Breast epithelium (tissue), 4 donors: ENCODE measurements at places on chromosomes 6 and 20.

GRCh38 chr6:53441035-53441493 is 92.3 kb upstream of the ELOVL5 start:
- DNase-seq = no peak

- no peak for DNase-seq
These were observed 101.1 kb downstream of the ISM1 start for GRCh38 chr20:13322198-13322597.

DNA sequence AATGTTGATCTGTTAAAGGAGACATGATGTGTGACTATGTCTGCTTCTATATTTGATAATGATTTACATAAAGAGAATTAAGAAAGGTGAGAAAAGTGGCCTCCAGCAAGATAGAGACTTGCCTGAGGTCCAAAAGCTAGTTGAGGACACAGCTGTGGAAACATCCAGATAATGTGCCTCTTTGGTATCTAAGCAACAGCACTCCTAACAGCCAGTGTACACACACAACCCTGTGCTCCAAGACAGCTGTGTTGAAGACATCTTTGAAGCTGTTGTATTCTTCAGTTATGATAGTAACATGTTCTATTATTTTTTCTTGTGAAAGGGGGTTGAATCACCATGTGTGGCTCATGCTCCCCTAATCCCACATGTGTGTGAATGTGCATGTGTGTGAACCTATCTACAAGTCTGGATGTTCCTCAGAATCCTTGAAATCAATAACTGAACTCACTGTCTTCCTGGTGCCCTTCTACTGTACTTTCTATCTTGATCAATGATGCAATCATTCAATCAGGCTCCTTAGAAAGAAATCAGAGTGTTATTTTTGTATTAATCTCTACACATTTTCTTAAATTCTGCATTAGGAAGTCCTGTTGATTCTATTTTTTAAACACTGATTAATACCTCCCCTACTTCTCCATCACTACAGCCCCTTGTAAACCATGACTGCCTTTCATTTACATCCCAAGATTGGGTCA is 116.7 kb upstream of the SSTR4 start:
- no peak for DNase-seq

DNA sequence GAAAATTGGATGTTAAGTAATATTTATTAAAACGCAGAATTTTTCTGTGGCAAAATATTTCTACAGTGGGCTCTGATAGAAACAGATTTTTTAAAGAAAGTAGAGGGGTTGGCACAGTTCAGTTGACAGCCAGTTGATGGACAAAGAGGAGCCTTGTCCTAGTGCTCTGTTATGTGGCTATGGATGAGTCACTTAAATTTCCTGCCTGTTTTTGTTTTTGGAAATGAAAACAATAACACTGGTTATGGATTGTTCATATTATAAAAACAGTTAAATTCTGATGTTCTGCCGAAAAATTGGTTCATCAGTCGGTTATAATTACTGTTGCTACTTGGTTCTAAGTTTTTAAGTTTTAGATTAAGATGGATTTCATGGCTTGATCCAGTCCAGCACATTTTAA is 42.8 kb downstream of the MYO6 start:
- no peak for DNase-seq

DNA sequence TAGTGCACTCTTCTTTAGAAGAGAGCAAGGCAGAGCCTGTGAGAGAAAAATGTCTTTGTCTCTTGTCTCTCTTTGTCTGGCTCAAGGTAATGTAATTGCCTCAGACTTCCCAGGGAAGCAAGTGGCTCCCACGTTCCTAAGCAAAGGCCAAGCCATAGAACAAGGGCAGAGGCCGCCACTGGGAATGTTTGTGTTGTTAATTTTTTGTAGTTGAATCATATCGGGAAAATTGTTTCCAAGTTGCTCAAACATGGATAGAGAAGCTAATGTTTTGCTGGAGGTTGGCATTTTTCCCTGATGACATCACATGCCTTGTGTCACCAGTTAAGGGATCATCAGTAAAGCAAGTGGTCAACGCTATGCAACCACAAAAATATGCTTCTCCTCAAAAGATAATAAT is 211.5 kb upstream of the FOXA2 start:
- no peak for DNase-seq

DNA sequence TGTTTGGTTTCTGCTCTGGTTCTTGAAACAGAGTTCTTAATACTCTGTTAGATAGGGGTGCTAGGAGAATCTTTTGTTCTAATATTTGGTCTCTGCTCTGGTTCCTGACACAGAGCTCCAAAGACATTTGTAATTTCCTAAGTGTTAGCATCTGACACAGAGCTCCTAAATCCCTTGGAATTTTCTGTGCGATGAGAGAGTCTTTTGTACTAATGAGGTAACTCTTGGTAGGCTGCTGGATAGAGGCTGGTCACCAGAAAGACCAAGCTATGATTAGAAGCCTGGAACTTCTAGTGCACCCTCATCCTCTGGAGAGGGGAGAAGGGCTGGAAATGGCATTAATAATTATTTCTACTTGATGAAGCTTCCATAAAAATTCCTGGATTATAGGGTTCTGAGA is 7.7 kb upstream of the CD109 start:
- no peak for DNase-seq

GRCh38 chr6:71645299-71645698 is 241.1 kb upstream of the RIMS1 start:
- no peak for DNase-seq

DNA sequence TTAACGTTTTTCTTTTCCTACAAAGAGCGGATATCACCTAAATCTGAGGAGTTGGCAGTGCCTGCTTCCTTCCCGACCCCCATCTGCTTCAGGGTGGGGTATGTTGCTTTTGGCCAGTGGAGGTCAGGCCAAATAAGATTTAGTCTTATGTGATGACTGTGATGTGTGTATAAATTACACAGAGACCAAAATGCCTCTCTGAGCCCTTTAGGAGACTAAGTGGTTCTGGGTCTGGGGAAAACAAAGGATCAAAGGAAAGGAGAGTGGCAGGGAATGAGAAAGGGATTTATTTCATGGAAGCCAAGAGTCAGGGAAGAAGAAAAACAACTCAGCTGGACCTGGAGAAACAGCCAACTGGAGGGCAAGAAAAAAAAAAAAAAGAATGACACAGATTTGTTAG is 39.1 kb upstream of the TBC1D7 start:
- DNase-seq = no peak

GRCh38 chr6:124968401-124968800 is 6.2 kb downstream of the RNF217 start:
- no peak for DNase-seq

DNA sequence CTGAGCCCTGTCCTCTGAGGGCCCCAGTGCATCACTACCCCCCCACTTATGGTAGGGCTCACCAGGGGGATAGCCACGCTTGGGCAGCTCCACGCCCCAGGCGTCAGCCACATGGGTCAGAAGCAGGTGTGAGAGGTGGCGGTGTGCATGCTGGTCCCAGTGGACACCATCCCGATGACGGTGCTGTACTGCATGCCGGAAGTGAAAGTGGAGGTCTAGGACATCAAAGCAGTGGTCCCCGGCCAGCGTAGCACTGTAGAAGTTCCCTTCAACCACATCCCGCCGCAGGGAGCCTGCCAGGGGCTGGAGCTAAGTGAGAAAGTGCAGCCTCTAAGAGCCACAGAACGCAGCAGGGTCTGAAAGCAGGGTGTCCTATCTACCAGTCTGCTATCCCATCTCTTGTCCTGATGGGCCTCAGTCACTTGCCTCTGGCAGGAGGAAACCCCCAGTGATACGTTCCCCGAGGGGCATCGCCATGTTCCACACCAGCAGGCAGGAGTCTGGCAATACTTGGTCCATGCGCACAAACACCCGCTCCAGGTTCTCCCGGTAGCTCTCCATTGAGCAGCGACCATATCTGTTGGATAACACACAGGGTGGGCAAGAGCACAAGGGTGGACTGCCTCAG is 2.2 kb downstream of the PCED1A start:
- DNase-seq = no peak

GRCh38 chr6:104995989-104996617 is 39.2 kb downstream of the LIN28B start:
- DNase-seq = no peak

DNA sequence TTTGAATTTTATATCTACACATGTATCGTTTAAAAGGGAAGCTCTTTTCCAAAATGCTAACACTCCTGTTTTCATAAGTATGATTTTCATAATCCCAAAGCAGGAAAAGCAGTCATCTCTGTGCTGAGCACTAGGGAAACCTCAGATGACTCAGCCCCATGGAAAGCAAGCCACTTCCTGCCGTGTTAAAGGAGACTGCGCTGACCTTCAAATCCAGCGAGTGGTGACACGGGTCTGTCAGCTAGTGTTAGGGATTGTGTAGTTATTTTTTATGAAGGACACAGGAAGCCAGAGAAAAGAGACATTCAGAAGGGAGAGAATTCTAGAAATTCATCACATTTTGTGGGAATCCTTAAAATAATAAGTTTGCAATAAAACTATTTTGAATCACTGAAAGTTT is 57.0 kb upstream of the CD93 start:
- DNase-seq = no peak

DNA sequence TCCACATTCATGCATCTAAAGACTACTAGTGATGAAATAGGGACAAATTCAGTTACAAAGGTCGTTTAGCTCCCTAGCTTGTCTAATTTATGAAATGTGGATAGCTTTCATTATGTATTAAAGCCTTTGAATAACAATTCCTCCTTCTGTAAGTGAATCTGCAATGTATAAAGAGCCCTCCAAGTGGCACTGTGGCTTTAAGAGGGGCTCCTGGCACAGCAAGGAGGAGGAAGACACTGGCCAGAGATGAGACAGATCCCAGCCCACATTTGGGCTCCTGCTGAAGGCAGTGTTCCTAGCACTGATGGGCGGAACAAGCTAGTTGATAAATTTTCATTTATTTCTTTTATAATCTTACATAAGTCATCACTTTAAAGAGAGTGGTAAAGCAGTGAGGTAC is 17.6 kb upstream of the FUCA2 start:
- no peak for DNase-seq

GRCh38 chr6:125480146-125480545 is 178.4 kb upstream of the HDDC2 start:
- DNase-seq = no peak

DNA sequence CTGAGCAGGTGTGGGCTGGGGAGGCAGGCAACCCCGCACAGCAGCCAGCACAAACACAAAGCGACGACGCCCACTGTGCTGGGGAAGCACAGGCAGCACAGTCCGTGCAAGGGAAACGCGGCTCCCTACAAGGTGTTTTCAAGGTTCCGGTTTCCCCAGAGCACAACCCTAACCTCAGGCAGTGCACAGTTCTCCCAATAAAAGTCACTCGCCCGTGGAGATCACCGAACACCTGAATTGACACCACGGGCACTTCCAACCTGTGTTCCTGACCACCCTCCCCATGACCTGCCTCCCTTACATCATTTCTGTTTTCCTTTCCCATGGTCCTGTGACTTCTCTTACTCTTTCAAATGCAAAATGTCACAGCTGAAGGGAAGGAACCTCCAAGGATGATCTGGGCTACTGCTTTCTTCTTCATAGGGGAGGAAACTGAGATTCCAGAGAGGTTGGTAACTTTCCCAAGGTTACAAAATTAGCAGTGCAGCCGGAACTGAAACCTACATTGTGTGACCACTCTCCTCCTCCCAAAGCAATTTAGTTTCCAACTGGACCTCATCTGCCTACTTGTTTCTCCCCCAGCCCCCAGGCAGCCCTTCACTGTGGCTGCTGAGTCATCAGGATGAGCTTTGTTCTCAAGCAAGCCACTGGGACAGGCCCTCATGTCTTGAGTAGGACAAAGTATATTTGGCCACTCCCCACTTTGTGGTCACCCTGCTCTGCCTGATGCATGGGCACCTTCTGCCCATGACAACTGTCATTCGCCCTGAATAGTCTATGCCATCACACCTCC is 125.3 kb downstream of the ATXN1 start:
- no peak for DNase-seq

DNA sequence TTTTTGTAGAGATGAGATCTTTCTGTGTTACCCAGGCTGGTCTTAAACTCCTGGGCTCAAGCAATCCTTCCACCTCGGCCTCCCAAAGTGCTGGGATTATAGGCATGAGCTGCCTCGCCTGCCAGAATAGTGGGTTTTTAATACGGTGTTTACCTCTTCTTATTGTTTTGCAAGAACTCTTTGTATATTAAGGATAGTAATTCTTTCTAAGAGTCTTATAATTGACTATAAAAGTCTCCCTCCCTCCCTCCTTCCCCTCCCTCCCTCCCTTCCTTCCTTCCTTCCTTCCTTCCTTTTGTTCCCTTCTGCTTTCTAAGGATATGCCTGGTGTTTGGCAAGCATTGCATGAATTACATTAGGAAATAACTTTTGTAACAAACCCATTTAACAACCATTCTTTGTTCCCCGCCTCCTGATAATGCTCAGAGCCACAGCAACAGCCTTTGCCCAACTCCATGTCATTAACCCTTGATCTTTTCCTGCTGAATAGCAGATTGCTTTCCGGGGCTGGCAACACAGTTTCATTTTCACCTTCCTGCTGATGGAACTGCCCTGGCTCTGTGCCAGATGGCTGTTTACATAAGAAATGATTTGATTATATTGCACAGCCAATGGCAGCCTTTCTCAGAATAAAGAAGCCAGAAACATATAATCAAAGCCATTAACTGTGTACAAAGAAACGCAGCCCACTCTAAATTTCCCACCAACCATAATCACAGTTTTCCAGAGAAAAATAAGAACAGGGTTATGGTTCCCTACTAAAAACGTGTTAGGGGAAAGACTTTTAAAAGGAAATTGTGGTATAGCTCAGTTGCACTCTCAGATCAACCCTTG is 143.7 kb upstream of the PTPN1 start:
- DNase-seq = peak; percentile 50

DNA sequence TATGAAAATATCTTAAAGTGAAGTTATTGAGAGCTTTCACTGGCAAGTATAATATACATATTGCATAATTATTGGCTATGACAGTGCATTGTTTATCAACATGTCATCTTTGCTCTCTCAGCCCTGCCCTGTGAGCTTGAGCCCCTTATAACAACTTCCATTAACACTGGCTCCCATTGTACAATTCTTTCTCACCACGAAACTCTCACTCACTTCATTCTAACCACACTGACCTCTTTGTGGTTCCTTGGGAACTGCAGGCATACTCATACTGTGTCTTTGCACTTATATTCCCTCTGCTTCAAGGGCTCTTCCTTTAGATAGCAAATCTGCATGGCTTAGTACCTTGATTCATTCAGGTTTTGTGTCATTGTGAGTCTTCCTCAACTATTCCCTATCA is 411.8 kb downstream of the CDKAL1 start:
- no peak for DNase-seq

DNA sequence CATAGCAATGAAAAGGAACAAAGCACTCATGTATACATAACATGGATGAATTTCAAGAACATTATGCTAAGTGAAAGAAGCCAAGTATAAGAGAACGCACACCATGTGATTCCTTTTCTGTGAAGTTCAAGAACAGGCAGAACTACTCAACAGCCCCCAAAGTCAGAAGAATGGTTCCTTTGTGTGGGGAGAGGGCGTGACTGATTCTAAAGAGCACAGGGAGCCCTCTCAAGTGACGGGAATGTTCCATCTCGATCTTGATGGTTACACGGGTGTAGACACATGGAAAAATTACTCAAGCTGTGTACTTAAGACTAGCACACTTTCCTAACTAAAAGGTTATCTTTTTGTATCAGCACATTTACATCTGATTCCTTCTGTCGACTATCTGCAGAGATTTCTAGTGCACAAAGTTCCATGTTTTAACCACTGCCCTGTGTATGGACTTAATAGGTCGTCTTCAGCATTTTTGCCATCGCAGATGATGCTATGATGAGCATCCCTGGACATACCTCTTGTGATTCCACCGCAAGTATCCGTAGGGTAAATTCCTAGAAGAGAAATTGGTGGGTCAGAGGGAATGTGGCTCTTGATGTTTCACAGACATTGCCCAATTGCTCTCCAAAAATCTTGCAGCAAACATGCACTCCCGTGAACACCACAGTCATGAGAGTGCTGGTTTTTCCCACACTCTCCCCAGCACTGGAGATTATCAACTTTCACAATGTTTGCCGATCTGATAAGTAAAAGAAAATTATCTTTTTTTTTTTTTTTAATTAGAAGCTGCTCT is 279.3 kb downstream of the BMP7 start:
- no peak for DNase-seq
